ENCODE measurements at places on chromosomes 4 and X.

DNA sequence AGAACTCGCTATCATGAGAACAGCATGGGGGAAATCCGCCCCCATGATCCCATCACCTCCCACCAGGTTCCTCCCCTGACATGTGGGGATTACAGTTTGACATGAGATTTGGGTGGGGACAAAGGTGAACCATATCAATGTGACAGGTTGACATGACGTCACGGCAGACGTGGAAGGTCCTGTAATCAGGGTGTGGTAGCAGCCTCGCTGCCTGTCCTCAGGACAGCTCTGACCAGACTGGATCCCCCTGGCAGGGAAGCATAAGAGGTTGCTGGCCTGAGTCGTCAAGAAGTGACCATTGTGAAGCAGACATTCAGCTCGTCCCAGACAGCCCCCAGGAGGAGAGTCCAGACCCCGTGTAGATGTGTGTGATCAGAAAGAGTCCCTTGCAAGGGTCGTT lies 104.6 kb downstream of the TNIP2 start:
- no peak for DNase-seq

- no peak for DNase-seq
These were observed 70.2 kb downstream of the CPZ start for GRCh38 chr4:8662776-8663175.

- DNase-seq = no peak
These were observed 82.5 kb downstream of the PPEF1 start for GRCh38 chrX:18789916-18790315.

- peak; percentile 38 for DNase-seq
These were observed 833.9 kb upstream of the PRKX start for GRCh38 chrX:4547213-4547836.

DNA sequence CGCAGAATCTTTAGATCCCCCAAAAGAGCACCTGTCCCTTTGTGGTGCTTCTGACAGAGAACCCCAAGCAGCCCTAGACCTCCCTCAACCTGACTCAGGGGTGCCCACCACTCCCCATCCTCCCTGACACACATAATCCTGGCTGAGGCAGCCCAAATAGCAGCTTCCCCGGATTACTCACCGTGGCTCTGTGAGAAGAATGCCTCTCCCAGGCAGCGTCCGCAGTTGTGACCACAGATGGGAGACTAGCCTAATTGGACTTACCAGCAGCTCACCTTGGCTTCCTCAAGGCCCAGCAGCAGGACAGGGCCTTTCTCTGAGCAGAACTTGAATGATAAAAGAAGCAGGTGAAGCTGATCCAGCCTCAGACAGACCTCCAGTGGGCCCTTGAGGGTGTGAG lies 10.3 kb upstream of the ODAPH start:
- DNase-seq = no peak

DNA sequence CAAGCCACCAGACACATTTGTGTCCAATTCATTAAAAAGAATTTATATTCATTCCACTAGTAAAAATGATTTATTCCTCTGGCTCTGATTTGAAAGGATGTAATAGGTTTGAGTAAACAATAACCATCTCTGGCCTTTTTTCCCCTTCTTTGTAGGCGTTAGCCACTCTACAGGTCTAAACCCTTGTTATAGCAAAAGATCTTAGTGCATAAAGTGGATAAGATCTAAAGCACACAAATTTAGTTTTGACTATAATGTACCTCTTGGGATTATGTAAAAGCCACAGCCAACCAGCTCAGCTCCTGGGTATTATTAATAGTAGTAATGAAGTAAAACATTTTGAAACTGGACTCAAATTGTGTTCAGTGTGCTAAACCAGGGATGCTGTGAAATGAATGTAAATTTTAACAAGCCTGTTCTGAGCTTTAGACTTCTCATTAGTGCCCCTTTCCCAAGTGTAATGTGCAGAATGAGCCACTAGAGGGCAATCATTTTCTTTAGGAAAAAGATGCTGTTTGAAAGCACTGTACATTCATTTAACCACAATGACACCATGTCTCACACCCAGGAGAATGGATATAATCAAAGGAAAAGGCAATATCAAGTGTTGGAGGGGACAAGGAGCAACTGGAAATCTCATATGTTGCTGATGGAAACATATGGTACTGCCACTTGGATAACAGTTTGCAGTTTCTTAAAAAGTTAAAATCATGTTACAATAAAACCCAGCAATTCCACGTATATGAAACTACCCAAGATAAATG lies 69.7 kb downstream of the KLHL8 start:
- peak; percentile 74 for DNase-seq

DNA sequence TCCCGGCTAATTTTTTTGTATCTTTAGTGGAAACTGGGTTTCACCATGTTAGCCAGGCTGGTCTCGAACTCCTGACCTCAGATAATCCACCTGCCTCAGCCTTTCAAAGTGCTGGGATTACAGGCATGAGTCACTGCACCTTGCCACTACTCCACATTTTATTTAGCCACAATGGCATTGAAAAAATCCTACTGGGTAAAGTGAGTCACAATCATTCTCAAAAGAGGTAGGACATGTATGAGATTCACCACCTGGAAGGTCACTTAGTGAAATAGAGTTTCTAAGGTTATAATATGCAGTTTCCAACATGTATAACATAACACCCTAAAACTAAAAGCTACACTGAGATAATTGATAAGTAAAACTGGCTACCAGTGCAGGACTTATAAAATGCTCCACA lies 159.2 kb downstream of the BTC start:
- no peak for DNase-seq

GRCh38 chrX:85955510-85955909 lies 91.8 kb downstream of the CHM start:
- no peak for DNase-seq

GRCh38 chrX:72016881-72017783 lies 106.5 kb downstream of the NHSL2 start:
- no peak for DNase-seq

GRCh38 chrX:44099366-44099765 lies 126.2 kb upstream of the NDP start:
- DNase-seq = no peak

- DNase-seq = no peak
These were observed 191.3 kb downstream of the MID1IP1 start for GRCh38 chrX:38992441-38993096.

- no peak for DNase-seq
These were observed 80.2 kb upstream of the BMP2K start for GRCh38 chr4:78695910-78696309.

- no peak for DNase-seq
These were observed 11.2 kb downstream of the TRAPPC11 start for GRCh38 chr4:183670251-183670650.

GRCh38 chrX:5683996-5684395 lies 544.7 kb downstream of the NLGN4X start:
- DNase-seq = no peak

- no peak for DNase-seq
These were observed 27.5 kb downstream of the LNX1 start for GRCh38 chr4:53563824-53564223.

- DNase-seq = no peak
These were observed 1777.9 kb downstream of the ARAP2 start for GRCh38 chr4:34466411-34466810.

DNA sequence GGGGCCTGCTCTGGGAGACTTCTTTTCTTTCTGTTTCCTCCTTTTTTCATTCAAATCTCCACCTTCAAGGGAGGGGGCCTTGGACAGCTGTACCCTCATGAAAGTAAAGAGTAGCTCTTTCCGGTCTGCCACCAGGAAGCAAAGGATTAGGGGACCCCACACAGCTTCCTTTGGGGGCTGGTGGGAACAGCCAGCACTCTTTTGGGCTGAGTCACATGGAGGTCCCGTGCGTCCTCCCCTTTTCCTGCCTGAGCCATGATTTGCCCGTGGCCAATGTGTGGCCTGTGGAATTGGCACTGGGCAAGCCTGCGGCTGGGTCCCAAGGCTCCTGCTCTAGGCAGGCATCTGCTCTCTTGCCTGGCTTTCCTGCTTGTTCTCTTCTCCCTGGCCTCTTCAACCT lies 65.5 kb downstream of the FHDC1 start:
- DNase-seq = no peak

GRCh38 chrX:109826954-109827708 lies 94.1 kb upstream of the ACSL4 start:
- DNase-seq = no peak

DNA sequence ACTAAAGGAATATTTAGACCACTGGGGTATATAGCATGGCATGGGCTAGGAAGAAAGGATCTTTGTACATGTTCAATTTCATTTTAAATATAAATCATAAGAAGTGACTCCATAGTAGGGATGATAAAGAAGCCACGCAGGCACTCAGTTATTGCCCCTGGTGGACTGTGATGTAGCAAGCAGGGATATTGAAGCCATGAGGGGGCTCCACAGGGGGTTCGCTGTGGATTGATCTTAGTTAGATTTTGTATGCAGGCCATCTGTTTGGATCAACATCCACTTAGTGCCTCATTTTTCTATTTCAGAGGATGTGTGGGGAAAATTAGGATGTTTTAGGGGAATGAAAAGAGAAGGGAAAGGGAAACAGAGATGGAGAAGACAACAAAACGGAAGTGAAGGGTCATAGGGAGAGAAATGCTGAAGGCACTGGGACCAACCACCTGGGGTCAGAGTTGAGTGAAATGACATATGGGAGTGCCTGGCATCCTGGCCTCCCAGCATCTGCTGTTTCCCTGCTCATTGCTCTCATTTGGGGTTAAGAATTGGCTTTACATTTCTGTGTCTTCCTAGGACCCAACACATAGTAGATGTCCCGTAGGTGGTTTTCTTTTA lies 11.2 kb upstream of the FREM3 start:
- DNase-seq = no peak

DNA sequence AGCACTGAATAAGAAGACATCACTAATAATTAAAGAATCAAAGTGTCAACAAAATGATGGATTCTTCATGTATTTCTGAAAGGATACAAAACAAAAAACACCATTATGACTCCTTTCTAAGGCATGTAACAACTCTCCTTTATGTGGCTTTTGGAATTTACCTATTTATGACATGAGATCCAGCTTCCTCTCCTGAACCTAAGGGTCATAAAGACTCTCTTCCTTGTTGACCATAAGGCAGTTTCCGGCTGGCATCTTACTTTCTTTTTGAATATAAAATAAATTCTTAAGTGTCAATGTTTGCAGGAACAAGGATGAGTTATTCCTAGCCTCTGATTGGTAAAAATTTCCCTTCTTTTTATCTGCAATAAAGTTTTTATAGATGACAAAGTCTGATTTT lies 111.1 kb upstream of the GRPR start:
- no peak for DNase-seq

- no peak for DNase-seq
These were observed 43.0 kb downstream of the PDHA1 start for GRCh38 chrX:19386679-19387078.

GRCh38 chrX:154918060-154918483 lies 31.9 kb downstream of the F8A1 start:
- peak; percentile 31 for DNase-seq

DNA sequence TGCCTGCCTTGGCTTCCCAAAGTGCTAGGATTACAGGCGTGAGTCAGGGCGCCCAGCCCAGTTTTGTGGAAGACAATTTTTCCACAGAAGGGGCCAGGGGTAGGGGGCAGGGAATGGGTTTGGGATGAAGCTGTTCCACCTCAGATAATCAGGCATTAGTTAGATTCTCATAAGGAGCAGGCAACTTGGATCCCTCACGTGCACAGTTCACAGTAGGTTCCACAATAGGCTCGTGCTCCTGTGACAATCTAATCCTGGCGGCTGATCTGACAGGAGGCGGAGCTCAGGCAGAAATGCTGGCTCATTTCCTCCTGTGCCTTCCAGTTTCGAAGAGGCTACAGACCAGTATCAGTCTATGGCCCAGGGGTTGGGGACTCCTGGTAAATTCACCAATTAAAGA lies 491.6 kb upstream of the AADAT start:
- DNase-seq = no peak

All from activated CD4-positive, alpha-beta T cell treated with anti-CD3 and anti-CD28 coated beads, Interleukin-2, Interleukin-4, amounts not matched to agents 100 ng/mL and 50 ng/mL, durations not matched to agents 16 hours and 8 hours (primary cell).